Hair follicular keratinocyte (primary cell): ENCODE measurements at places on chromosomes 1 and 21. TPM values are rescaled to one million over a fixed set of nuclear protein-coding genes. Genes with fewer than 3 reads are reported as not detected.

Gene C1orf141
- not detected in 2 replicates for total RNA-seq

Gene PLA2G2C
- total RNA-seq = not detected in 2 replicates

Gene THEM4
- 10.7 and 11.8 TPM in 2 replicates for total RNA-seq

Gene C1QA
- not detected in 2 replicates for total RNA-seq

Gene TRNP1
- total RNA-seq = 94.1 and 133 TPM in 2 replicates

Gene TDRD5
- total RNA-seq = not detected in 2 replicates

Gene MYOM3
- 0.38 and 0.78 TPM in 2 replicates for total RNA-seq

Gene NMNAT2
- total RNA-seq = 0.39 TPM in 1 of 2 replicates, not detected in the other

Gene LIN28A
- total RNA-seq = not detected in 2 replicates

Gene MYOCOS
- total RNA-seq = not detected in 2 replicates

Gene C1orf115
- 1.1 and 1.6 TPM in 2 replicates for total RNA-seq

Gene FABP3
- total RNA-seq = 3.2 TPM in 1 of 2 replicates, not detected in the other

Gene S100A16
- total RNA-seq = 1,743 and 1,927 TPM in 2 replicates

Gene AGT
- total RNA-seq = not detected in 2 replicates

Gene SYT2
- under 0.01 TPM in 1 of 2 replicates, not detected in the other for total RNA-seq

Gene KLF17
- not detected in 2 replicates for total RNA-seq

Gene INAVA
- 40.7 and 63.9 TPM in 2 replicates for total RNA-seq

Gene OR2L13
- total RNA-seq = 0.08 and 0.23 TPM in 2 replicates

Gene PTPRU
- 15.9 and 36.2 TPM in 2 replicates for total RNA-seq

Gene CHI3L2
- not detected in 2 replicates for total RNA-seq

Gene TCP10L
- not detected in 2 replicates for total RNA-seq
